ENCODE measurements at places on chromosomes 6 and 20.
A peak's percentile ranks its signal among the peaks of the same experiment; 100 is the strongest.

DNA sequence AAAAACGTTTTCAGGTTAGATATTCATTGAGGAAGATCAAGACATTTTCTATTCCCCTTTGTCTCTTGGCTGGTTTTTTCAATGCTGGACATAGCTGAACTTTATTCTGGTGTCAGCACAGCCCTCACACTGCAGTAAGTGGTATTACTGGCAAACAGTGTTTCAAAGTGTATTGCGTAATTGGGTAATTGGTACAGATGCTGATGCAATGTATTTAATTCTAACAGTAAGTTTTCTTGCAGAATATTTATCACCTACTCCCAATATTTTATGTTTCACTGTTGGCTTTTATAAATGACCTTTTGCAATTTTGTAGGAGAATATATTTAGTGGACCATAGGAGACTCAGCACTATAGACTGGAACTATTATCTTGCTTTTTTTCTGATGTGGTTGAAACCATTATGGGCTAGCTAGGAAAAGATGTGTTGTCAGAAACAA is 287.6 kb upstream of the SOX4 start:
- DNase-seq = peak; percentile 60

DNA sequence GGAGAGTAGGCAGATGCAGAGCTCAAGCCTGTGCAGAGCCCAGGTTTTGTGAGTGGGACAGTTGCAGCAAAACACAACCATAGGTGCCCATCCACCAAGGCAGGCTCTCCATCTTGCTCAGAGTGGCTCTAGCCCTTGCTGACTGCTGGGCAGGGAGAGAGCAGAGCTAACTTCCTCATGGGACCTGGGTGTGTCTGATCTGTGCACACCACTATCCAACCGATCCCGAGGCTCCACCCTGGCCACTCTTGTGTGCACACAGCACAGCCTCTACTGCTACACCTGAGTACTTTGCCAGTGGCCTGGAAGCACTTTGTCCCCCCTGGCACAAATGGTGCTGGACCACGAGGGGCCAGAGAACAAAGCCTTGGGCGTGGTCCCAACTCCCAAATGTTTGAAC is 7.9 kb upstream of the DEFB125 start:
- DNase-seq = no peak

DNA sequence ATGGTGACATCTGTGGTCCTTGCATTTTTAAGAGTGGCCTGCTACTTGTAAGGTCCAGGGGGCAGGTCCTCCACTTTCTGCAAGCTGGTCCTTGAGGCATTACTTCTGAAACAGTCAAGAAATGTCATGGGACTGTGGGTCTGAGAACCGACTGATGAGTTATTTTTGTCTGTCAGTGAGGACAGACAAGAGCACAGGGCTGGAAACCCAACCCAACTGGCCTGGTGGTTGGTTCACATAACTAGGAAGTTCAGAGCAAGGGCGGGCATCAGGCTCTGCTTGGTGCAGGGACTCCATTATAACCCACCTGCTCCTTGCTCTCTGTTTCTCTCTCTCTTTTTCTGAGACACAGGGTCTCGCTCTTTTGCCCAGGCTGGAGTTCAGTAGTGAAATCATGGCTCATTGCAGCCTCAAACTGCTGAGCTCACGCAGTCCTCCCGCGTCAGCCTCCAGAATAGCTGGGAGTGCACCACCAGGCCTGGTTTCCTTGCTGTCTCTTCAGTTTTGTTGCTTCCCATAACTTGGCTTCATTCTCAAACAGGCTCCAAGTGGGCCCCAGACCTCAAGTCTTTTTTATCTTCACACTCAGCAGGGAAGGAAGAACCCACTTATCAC is 9.2 kb downstream of the CST3 start:
- no peak for DNase-seq

DNA sequence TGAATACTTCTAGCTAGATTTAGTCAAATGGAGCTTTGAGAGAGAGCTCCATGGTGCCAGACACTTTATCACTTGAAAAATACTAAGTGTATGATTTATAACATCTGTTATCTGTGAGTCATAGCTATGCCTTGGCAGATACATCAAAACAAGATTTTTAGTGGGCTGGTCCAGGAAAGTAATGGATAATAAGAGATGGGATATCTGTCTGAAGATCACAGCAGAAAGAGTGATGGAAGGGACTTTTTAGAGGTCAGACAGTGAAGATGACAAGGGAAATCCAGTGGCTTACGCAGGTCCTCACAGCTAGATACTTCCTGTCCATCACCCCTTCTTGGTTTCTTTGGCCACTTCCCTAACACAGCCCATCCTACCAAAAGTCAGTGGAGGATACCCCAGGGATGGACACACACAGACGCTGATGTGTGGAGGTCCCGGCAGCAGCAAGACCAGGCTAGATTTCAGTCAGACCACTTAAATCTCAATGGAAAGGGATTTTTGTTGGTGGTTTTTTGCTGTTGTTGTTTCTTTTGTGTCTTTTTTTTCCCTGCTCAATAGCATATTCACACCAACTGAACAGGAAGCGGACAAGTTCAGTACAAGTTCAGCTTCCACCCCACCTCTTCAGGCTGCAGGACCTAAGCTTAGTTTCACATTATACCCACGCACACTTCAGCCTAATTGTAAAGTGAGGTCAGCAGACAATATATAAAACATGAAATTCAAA is 209.3 kb downstream of the ALDH8A1 start:
- peak; percentile 18 for DNase-seq

- DNase-seq = no peak
These were observed 779 bp upstream of the KCNG1 start for GRCh38 chr20:51023617-51024155.

- DNase-seq = no peak
These were observed 173.1 kb downstream of the ZMYND8 start for GRCh38 chr20:47183367-47183766.

- DNase-seq = no peak
These were observed 21.8 kb downstream of the NPEPL1 start for GRCh38 chr20:58714340-58714922.

- peak; percentile 43 for DNase-seq
These were observed 46.3 kb downstream of the GOPC start for GRCh38 chr6:117555882-117556498.

DNA sequence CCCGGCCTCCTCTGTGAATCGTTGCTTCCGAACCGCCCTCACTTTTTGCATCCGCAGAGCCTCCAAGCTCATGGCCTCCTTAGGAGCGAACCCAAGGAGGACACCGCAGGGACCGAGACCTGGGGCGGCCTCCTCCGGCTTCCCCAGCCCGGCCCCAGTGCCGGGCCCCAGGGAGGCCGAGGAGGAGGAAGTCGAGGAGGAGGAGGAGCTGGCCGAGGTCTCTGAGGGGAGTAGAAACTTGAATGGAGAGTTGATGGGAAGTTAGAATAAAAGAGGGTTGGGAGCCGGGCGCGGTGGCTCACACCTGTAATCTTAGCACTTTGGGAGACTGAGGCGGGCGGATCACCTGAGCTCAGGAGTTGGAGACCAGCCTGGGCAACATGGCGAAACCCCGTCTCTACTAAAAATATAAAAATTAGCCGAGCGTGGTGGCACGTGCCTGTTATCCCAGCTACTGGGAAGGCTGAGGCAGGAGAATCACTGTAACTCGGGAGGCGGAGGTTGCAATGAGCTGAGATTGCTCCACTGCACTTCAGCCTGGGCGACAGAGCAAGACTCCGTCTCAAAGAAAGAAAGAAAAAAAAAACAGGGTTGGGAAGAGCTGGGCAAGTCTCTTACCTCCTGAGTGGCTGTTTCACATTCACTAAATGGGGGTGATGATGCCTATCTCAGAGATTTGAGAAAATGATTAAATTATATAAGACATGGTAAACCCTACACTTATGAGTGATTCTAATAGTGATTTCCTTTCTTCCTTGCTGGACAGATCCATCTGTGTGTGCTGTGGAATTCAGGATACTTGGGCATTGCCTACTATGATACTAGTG is 805 bp downstream of the MSH5 start:
- peak; percentile 66 for DNase-seq

DNA sequence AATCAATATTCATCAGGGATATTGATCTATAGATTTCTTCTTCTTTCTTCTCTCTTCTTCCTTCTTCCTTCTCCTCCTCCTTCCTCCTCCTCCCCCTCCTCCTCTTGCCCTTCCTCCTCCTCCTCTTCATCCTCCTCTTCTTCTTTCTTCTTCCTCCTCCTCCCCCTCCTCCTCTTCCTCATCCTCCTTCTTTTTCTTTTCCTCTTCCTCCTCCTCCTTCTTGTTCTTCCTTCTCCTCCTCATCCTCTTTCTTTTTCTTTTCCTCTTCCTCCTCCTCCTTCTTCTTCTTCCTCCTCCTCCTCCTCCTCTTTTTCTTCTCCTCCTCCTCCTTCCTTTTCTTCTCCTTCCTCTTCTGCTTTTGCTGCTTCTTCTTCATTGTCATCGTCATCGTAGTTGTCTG is 52.4 kb upstream of the SERINC1 start:
- DNase-seq = no peak
